ENCODE measurements at places on chromosomes 13 and 19.

DNA sequence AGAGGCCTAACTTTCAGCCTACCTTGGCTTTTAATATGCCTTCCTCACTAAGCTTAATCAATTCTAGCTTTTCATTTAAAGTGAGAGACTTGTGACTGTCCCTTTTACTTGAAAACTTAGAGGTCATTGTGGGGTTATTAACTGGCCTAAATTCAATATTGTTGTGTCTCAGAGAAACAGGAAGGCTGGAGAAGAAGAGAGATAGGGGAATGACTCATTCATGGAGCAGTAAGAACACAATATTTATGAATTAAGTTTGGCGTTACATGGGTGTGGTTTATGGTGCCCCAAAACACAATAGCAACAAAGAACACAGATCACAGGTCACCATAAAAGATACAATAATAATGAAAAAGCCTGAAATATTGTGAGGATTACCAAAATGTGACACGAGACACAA lies 612.1 kb downstream of the TBC1D4 start:
- DNase-seq: no peak

GRCh38 chr13:43020794-43021193 lies 2.6 kb upstream of the DNAJC15 start:
- DNase-seq: no peak

GRCh38 chr13:98954313-98954712 lies 23.6 kb downstream of the DOCK9 start:
- DNase-seq: no peak

GRCh38 chr19:6425732-6426620 lies 1.4 kb upstream of the KHSRP start:
- DNase-seq: peak; percentile 48

DNA sequence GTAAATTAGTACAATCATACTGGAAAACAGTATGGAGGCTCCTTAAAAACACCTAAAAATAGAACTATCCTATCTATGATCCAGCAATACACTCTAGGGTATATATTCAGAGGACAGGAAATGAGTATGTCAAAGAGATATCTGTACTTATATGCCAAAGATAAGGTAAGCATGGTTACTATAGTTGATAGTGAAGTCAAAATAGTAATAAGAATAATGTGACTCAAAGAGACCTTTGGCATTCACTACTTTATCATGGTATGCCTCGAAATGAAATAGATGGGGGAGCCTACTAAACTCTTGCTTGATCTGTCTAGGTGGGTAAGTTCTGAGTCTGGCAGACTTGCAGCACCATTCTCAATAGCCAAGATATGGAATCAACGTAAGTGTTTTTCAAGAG lies 30.3 kb downstream of the FXYD5 start:
- no peak for DNase-seq

DNA sequence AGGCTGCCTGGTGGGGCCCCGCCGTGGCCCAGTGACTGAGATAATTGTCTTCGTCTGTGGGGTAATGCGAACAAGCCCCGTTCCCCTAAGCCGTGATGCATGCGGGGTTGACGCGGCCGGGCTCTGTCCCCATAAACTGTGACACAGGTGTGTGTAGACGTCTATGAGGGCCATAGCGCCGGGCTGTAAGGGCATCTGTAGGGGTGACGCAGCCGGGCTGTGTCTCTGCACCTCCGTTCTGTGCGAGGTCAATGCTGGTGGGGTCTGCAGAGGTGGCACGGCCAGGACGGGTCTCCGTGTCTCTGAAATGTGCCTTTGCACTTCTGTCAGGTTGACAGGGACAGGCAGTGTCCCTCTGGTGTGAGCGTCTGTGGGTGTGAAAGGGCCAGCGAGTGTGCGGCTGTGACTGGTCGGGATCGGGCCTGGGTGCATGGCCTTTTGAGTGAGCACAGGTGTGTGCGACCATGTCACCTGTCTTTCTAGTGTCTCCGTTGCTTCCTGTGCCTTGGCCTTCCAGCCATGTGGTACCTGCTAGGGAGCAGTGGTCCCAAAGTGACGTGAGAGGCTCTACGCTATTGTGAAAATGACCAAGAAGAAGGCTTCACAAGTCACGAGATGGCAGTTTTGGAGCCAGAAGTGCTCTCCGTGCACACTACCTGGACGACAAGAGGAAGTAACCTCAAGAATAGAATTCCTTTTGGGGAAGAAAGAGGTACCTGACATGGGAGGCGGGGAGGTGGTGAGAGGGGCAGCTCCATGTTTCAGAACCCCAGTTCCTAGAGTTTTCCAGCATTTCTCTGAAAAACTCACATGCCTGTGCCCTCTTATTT lies 16.4 kb upstream of the ZNF331 start:
- no peak for DNase-seq

DNA sequence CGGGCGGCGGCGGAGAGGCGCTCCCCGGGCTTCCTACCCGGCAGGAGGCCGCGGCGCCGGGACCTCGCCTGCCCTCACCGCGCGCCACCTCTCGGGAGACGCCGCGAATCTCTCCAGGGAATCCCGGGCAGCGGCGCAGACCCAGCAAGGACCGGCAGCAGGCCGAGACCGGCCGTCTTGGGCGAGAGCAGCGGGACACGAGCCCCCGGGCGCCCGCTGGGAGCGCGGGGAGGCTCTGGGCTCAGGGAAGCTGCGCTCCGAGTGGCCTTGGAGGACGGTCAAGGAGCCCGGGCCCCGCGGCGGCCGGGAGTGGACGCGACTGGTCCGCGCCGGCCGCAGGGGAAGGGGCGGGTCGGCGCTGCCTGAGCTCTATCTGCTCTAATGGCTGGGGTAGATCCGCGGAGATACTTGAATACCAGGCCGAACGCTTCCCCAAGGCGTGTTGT lies 14.7 kb downstream of the CDX2 start:
- DNase-seq: no peak

DNA sequence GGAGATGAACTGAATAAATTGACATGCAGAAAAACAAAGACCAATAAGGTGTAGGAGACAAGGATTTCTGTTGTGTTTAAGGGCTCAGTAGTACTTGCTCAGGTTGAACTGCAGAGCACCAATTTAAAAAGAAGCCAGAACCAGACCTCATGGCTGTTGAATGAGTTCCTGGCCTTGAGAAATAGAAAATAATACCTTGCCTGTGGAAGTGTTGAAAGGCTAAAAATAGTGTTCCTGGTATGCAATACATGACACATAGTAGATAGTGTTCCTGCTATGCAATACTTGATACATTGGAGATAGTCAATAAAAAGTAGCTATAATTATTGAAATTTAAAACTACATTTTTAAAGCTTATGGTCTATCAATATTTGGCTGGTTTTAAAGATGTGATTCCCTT lies 595.8 kb downstream of the PCDH9 start:
- DNase-seq: no peak

GRCh38 chr13:27795718-27796019 lies 3.4 kb downstream of the GSX1 start:
- DNase-seq: no peak

DNA sequence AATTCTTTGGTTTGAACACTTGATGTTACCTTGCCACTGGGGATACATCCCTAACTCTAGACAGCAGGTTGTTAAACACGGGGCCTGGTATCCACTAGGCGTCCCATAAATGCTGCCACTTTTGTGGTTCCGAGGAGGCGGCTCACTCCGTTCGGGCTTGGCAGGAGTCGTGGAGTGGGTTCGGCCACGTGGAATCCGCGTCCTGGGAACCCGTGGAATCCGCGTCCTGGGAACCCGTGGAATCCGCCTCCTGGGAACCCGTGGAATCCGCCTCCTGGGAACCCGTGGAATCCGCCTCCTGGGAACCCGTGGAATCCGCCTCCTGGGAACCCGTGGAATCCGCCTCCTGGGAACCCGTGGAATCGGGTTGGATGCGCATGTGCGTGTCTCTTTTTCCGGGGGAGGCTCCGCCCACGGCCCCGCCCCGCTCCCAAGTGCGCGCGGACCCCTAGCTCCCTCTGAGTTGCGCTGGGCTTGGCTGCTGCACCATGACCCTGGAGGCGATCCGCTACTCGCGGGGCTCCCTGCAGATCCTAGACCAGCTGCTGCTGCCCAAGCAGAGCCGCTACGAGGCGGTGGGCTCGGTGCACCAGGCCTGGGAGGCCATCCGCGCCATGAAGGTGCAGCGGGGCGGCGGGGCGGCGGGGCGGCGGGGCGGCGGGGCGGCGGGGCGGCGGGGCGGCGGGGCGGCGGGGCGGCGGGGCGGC lies at the start of gene MRI1:
TSS of gene MRI1 (plus strand) at position 422 of the 707 bp plus-strand sequence. CDS start at position 489, 67 bp downstream.
- DNase-seq: peak; percentile 70

DNA sequence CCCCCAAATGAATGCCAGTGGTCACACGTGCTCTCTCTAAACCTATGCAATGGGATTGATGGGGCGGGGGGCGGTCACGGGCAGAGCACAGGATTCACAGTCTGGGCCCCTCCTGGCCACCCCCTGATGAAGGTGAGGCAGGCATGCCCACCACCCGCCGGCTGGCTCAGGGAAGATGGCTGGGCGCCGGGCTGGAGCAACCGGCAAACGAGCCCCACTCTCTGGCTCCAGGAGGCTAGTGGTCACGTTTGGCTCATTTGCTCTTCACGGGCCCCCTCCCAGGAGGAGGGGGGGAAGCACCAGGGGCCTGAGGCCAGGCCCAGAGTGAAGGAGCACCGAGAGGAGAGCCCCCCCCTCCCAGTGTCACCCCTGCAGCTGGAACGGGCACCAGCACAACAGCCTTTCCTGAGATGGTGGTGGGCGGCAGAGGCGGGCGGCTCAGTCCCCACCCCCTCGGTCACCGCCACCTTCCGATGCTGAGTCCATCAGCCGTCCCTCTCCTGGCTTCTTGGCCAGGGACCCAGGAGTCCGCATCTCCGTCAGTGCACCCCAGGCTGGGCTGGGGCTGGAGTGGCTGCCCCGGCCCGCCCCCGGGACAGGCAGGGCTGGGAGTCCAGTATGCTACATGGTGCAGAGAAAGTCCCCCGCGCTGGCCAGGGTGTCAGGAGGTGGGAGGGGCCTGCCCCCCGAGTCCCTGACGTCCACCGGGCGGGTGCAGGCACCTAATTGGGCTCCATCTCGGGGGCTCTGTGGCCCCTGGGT lies 9.7 kb downstream of the BBC3 start:
- DNase-seq: no peak

DNA sequence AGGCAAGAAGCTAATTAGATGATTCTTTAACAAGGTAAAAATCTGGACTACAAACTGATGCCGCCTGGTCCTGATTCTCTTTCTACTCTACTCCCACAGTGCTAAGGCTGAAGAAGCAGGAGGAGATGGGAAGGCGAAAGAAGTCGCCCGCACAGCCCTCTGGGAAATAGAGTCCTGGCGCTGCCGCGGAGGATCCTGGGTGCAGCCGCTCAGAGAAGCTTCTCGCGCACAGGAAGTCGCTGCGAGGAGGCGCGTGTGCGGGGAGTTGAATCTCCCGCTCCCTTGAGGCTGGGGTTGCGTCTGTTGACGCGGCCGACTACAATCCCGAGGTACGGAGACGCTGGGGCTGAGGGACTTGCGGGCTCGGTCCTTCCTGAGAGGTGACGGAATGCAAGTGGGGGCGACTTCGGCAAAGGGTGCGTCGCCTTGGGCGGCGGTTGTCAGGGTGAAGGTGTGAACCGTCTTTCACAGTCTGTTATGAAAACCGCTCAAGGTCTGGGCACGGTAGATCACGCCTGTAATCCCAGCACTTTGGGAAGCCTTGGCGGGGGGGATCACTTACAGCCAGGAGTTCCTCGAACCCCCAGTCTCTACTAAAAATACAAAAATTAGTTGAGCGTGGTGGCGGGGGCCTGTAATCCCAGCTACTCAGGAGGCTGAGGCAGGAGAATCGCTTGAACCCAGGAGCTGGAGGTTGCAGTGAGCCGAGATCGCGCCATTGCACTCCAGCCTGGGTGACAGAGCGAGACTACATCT lies at the start of gene ZNF473:
TSS of gene ZNF473 (plus strand) at position 212 of the 756 bp plus-strand sequence. CDS start 5,078 bp downstream, outside the sequence.
- peak; percentile 92 for DNase-seq

- DNase-seq: no peak
These were observed 52.7 kb upstream of the FAM216B start for GRCh38 chr13:42728507-42729180.

- DNase-seq: no peak
These were observed 177.2 kb downstream of the STK24 start for GRCh38 chr13:98399756-98400155.

GRCh38 chr19:54189145-54189734 lies at the start of gene MBOAT7:
MBOAT7 (minus strand) TSS chr19:54189580; CDS start chr19:54188508, 1,072 bp downstream.
- no peak for DNase-seq

DNA sequence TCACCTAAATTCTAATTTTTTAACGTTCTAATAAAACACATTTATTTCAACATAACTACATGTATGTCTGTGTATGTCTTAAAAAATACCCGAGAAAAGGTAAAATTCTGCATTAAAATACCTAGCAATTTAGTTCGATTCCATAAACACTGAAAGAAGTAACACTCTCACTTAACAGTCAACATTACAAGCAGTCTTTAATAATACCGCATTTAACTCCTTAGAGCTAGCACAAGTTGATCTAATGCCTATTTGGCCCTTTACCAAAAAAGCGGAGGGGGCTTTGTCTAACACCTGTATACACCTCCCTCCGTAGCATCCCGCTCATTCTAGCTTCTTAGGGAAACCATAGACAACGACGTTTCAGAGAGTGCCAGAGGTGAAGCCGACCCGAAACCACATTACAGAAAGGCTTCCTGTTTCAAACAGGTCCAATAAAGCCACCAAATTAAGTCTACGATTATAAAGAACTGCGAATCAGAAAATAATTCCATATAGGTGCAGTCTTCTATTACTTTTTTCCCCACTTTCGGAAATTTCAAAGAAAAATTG lies 1.2 kb downstream of the SPART start:
- DNase-seq: no peak

DNA sequence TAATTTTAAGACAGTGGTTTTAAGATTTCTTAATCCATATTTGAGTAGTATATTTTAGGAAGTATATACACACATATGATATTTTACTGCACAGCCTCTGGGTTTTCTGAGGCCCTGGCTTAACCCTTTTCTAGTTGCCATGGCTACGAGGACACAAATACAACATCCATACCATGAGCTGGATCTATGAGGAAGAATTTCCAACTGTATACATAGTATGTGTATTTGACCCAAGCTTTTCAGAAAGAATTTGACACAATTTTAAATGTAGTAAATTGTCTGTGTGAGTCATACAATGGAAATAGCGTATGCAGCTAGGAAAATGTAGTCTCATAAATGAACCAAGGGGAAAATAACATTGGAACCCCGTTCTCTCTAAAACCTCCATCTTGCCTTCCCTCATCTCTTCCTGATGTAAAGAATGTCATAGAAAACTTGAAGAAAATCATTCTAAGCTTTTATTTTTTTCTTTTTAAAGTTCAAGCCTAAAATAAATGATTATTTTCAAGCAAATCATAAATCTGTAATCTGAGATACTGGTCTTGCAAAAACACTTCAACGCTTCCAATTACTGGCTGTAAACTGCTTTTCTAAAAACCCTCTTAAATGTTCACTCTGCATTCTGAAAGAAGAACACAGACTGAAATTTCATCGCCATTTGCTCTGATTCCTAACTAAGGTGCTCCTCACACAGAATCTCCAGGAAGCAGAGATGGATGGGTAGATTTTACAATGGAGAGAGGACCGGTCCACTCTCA lies 172.4 kb downstream of the LACC1 start:
- DNase-seq: no peak

DNA sequence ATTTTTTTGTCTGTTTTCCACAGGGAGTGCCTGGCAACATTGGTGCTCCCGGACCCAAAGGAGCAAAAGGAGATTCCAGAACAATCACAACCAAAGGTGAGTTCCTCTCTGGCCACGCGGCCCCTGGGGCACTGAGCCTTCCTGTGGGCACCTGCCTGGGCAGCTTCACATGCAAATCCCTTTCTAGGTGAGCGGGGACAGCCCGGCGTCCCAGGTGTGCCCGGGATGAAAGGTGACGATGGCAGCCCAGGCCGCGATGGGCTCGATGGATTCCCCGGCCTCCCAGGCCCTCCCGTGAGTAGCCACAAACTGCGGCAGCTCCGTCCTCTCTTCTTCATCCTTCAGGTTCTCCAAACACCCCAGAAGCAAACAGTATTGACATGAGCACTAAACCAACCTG lies 99.4 kb downstream of the RAB20 start:
- no peak for DNase-seq

GRCh38 chr13:45921162-45921736 lies 69.7 kb upstream of the SIAH3 start:
- no peak for DNase-seq
